NCI-H1436 treated with DMSO at 0.1 percent for 48 hours (cell line): ENCODE measurements at places on chromosomes 2 and 18.

DNA sequence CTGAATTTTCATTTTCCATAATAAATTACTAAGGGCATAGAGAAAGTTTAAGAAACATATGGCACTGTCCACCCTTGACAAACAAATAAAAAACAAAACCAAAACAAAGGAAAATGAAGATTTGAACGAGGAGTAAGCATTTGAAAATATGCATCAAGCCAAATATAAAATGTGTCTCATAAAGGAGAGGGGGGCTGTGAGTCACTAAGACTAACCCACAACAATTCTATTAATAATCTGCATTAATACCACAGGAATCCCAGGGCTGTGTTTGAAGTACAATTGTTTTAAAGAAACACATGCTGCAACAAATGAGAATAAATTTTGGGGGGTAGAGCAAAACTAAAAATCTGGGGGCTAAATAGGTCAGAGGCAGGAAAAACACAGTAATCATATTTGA is 53.8 kb upstream of the STK17B start:
- DNase-seq, result no peak

DNA sequence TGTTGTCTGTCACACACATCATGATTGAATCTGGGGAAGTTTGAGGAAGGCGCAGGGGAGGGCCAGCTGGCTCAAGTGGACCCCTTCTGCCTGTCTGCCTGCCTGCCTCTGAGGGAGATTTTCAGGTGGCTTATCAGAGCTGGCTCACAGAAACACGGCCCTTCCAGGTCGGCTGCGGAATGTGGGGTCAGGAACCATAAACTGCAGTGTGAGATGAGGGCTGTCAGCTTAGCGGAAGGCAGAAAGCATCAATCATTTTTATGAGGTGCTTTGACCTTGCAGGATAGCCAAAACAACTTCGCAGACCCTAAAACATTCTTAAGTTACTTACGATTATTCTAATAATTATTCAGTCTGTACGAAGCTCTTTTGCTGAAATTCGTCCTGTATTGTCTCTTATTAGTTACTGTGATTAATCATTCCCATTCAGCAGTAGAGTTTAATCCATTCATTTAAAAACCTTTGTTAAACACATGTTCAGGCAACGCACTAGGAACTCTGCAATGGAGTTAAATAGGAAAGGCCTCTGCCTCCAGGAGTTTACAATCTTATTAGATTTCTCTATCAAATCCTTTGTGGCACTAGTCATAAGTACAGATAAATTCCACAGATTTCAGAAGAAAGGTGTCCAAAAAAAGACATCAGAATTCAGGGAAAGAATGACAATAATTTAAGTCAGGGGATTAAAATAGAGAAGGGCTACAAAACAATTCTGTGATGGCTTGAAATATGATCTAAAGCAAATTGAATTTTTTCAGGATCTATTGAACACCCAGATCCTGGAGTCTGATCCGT is 371.6 kb downstream of the HRH4 start:
- DNase-seq, result no peak

- DNase-seq, result no peak
Observed at GRCh38 chr2:235829726-235830125, 335.9 kb downstream of the AGAP1 start.

DNA sequence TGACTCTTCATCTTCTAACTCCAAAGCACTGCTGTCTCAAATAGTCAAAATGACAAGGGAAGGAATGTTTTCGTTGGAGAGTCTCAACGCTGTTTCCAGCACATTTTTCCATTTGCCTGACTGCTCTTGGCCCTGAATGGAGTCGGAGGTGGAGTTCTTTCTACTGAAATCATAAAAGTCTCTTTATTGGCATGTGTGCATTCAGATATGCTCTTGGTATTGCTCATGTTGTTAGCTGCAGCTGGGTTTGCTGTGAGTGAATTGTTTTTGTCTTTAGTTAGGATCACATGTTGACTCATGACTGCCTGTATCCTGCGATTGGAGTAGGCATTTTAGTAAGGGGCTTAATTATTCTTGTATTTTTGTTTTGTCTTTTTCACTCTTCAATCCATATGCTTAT is 16.8 kb downstream of the TMEM17 start:
- no peak for DNase-seq

- DNase-seq, result no peak
Observed at GRCh38 chr2:38260469-38260868, 116.6 kb downstream of the ATL2 start.

DNA sequence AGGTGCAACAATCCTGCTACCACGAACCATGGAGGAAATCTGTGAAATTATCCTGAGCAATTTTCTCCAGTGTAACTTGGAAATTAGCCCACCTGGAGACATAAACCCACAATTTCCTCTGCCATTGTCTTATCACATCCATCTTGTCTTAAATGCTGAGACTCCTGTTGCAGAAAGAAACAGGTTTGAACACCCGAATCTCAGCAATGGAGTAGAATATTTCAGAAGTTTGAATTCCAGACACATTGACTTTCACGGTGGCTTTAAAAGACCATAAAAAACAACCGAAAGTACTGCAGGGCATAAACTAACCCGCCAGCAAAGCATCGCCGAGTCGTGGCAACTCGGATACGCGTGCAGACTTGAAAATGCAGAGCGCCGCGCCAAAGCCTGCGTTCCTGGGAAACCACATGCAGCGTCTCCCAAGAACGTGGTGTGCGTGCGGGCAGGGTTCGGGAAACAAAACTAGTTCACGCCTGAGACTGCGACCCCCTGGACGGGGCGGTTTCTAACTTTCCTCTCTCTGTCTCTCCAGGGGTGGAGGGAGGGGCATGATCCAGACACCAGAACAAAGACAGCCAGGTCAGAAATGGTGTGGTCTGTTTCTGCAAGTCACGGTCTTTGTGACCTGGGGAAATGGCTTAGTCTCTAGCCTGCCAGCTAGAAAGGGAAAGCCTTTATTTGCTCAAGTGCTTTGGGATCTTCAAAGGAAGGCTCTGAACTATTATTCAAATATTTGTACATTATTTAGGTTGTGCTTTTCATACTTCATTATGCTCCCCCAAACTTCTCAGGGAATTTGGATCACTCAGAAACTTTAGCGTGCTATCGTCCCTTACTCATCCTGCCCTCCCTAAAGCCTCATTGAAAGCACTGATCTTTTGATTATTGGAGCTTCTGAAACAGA is 26.9 kb upstream of the KCTD1 start:
- DNase-seq, result no peak

GRCh38 chr2:26993768-26994167 is 23.3 kb downstream of the MAPRE3 start:
- DNase-seq, result no peak
